ENCODE measurements at places on chromosomes 11 and 22. TPM values are rescaled to one million over a fixed set of nuclear protein-coding genes. Genes with fewer than 3 reads are reported as not detected.

GRCh38 chr11:2512431-2513407 is 67.9 kb downstream of the KCNQ1 start:
- DNase-seq: no peak

The RAB30 gene
- 66.5 TPM for total RNA-seq

- DNase-seq: peak; percentile 78
These were observed 43.5 kb downstream of the GGTLC2 start for GRCh38 chr22:22687638-22688500.

GRCh38 chr11:11561991-11562390 is 59.8 kb downstream of the GALNT18 start:
- DNase-seq: no peak

DNA sequence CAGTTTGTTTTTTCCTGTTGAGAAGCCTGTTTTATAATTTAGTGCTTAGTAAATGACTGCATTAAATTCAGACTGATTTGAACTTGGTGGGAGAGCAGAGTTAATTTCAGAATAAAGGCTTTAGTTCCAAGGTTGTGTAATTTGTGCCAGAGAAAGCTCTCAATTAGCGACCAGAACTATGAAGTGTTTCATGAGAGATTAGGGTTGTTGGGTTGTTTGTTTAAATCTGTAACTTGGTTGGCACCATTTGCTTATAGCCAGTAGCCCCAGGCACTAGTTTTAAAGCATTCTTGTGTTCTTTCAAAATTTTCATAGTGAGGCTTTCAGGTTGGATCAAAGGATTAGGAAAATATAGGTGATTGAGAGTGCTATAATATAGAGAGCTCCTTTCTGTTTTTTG is 25.5 kb downstream of the UVRAG start:
- no peak for DNase-seq

DNA sequence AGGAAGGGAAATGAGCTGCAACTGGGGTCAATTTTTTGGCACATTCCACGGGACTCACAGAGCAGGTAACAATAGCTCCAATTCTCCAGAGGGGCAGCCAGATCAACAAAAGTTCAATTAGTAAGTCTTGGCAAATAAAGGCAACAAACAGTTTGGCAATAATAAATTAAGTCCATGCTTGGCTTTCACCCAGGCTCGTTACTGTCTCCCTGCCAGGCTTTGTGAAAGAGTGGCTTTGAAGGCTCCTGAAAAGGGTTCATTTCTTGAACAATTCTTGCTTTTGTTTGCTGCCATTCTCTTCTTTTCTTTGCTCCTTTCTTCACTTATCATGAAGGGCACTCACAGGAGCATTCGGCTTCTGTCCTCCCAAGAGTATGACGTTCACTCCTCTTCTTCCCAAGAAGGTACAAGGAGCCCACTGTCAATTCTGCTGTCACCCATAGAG is 123.3 kb downstream of the APIP start:
- DNase-seq: no peak
